Retina (tissue), 1 donor: ENCODE measurements at places on chromosomes 16 and 17.

DNA sequence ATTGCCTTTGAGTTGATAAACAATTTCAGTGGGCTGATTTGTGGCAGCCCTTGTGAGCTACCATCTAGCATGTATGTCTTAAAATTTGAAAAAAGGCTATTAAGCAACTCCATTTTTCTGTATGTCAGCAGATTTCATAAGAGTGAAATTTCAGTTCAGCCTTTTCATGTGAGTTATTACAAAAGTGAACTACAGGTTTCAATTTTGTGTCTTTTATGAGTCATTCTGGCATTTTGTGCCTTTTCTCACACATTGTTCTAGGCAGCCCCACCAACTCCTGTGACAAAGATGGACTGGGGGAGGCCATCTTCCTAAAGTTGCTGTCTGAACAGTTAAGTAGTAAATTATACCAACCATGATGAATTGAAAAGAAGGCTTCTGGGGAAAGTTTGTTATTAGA lies 52.1 kb downstream of the USP10 start:
- DNase-seq = no peak

DNA sequence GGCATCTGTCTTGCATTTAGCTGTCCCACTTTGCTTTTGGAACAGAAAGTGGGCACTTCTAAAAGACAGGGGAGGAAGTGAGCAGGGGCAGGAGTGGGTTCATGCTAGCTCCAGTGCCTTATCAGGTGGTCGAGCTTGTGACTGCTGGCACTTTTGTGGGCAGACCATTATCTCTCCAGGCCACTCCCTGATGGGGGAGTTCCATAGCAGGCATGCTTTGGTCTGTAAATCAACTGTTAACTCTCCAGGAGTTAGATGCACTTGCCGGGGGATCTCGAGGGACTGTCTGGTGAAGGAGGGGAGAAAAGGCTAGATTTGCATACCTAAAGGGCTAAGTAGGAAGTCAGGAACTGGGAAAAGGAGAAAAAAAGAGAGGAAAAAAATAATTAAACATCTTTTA lies 9.3 kb upstream of the CARD14 start:
- DNase-seq = no peak

DNA sequence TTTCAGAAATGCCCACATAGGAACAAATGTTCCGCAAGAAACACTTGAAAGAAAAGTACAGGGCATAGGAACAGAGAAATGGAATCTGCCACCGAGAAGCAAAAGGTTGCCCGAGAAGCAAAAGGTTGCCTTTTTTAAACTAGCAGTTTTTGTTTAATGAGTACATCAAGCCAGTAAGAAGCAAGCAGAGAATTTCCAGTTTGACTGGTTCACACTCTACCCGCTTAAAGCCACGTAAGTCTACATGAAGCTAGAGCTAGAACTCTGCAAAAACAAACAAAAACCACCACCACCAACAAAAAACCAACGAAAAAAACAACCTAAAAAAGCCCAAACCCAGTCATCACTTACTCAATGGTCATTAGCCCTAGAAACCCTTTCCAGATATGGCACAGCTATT lies 144.3 kb downstream of the MAP2K6 start:
- no peak for DNase-seq

GRCh38 chr16:31105677-31106213 lies 2.4 kb upstream of the BCKDK start:
- peak; percentile 82 for DNase-seq

GRCh38 chr17:5138616-5139457 lies 23.0 kb downstream of the USP6 start:
- DNase-seq = no peak

GRCh38 chr16:79076047-79076767 lies 524.3 kb downstream of the MAF start:
- DNase-seq = no peak
